ENCODE measurements at places on chromosomes 12 and 14. TPM values are rescaled to one million over a fixed set of nuclear protein-coding genes. Genes with fewer than 3 reads are reported as not detected.

Gene PTGER2
- total RNA-seq, result 0.12 TPM

Gene FOXA1
- 11.2 TPM for total RNA-seq

Gene RPGRIP1
- not detected for total RNA-seq

GRCh38 chr12:67034110-67034879 lies 234.9 kb upstream of the CAND1 start:
- peak; percentile 90 for DNase-seq

GRCh38 chr12:65470256-65470655 lies 191.8 kb downstream of the MSRB3 start:
- DNase-seq, result no peak

DNA sequence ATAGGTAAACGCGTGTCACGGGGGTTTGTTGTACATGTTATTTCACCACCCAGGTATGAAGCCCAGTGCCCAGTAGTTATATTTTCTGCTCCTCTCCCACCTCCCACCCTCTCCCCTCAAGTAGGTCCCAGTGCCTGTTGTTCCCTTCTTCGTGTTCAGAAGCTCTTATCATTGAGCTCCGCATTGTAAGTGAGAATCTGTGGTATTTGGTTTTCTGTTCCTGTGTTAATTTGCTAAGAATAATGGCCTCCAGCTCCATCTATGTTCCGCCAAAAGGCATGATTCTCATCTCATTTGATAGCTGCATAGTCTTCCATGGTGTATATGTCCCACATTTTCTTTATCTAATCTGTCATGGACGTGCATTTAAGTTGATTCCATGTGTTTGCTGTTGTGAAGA lies 6.9 kb upstream of the GPRC5D start:
- DNase-seq, result no peak

- peak; percentile 63 for DNase-seq
Measured at GRCh38 chr12:111570084-111570961, 28.8 kb downstream of the ATXN2 start.
